ENCODE measurements at places on chromosomes 4 and X.

- no peak for DNase-seq
Observed at GRCh38 chr4:52711272-52711671, 40.0 kb downstream of the ERVMER34-1 start.

DNA sequence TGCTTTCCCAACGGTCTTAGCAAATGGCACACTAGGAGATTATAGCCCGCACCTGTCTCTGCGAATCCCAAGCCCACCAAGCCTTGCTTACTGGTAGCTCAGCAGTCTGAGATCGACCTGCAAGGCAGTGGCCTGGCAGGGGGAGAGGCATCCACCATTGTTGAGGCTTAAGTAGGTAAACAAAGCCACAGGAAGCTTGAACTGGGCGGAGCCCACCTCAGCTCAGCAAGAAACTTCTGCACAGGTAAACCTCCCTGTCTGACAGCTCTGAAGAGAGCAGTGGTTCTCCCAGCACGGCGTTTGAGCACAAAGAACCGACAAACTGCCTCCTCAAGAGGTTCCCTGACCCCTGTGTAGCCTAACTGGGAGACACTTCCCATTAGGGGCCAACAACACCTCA is 42.8 kb downstream of the BRWD3 start:
- DNase-seq: no peak

- DNase-seq: no peak
Observed at GRCh38 chr4:102792361-102792936, 31.7 kb upstream of the MANBA start.

DNA sequence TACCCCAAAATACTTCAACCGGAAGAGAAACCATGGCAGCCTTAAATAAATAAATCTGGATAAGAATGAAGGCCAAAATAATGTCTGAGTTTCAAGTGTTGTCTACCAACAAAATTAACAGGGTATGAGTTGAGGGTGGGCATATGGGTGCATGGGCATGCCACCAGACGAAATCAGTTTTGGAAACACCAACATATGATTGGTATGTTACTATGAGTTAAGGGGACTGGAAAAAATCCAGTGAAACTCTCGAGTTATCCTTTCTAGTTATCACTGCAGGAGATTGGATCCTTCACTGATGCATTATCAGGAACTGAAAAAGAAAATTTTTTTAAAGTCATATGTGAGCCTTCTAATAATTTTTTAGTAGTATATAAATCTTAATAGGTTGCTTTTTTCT is 32.4 kb downstream of the NOCT start:
- DNase-seq: no peak

DNA sequence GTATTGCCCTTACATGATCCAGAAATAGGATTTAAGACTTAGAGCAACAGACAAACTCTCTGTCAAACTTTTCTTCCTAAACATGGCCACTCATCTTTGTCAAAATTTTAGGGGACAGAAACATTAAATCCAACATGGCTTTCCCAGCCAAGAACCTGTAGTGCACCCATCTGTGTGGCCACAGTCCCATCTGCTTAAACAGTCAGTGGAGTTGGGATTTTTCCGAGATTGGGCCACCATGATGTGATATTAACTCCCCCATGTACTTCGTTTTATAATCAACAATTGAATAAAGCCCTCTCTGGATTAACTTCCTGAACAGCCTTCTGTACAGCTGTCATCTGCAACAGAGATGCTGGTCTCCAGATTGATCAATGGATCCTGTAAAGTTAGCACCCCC is 28.9 kb downstream of the TMEM144 start:
- no peak for DNase-seq

DNA sequence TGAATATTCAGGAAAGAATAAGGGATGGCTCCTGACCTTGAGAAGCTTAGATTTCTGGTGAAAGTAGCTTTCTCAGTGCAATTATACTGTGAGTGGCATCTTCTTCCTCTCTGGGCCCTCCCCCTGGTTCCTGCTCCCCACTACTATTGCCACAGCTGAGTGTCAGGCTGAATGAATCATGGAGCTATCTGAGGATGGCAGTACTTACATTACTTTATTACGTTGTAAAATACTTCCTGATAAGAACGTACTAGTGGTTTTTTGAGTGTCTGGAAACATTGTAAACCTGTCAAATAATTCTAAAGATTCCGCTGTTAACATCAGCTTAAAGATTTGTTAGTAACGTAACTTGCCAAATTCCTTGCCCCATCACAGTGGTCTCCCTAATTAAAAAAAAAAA is 36.2 kb downstream of the ARHGAP10 start:
- DNase-seq: peak; percentile 69

- no peak for DNase-seq
Observed at GRCh38 chr4:79607979-79608378, 200.0 kb upstream of the GK2 start.

DNA sequence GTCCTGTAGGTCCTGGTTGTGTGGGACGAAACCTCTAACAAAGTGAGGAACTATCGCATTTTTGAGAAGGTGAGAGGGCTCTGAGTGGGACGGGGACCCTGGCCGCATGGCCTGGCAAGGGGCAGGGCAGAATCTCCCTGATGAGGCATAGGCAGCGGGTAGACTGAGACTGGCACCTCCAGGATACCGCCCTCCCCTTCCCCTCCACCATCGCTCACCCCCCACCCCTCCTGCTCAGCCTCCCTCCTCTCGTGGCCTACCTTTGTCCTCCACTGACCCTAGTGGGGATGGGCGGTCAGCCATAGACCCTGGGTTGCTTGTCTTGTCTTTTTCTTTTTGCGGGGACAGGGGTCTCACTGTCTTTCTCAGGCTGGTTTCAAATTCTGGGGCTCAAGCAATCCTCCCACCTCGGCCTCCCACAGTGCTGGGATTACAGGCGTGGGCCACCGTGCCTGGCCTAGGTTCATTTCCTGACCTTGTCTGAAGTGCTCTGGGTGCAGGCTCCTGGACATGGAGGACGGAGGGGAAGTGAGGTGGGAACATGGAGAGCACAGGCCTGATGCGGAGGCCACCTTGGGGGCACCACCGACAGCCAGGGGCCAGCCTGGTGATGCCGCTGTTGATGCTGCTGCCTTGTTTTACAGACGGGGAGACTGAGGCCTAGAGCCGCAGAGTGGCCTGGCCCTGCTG is 10.5 kb upstream of the ADD1 start:
- no peak for DNase-seq

GRCh38 chr4:81405900-81406401 is 65.8 kb downstream of the RASGEF1B start:
- peak; percentile 80 for DNase-seq

GRCh38 chr4:8293131-8293975 is 23.8 kb downstream of the HTRA3 start:
- DNase-seq: no peak

DNA sequence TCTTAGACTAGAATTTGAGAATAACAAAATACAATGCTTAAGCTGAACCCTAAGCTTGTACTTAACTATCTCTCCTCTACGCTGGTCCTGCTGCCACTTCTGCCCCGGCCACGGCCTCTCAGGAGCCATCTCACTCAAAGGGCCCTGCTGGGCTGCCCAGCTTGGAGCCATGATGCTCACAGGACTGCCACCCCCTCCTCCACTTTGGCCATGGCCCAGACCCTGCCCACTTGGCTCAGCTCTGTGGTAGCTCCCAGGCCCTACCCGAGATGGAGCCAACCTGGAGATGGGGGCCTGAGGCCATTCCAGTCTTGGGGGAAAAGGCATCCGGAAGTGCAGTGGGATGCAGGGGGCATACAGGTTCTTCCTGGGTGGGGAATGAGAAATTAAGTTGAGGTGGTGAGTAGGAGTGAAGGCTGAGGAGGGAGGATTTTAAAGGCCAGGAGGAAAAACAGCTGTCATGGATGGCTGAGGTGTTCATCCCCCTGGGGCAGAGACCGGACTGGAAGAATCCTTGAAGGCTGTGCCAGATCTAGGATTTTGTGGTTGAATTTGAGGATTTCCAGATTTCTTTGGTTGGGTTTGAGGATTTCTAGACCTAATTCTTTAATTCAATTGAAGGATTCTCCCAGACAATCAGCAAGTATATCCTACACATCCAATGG is 824 bp downstream of the SASH3 start:
- DNase-seq: no peak

DNA sequence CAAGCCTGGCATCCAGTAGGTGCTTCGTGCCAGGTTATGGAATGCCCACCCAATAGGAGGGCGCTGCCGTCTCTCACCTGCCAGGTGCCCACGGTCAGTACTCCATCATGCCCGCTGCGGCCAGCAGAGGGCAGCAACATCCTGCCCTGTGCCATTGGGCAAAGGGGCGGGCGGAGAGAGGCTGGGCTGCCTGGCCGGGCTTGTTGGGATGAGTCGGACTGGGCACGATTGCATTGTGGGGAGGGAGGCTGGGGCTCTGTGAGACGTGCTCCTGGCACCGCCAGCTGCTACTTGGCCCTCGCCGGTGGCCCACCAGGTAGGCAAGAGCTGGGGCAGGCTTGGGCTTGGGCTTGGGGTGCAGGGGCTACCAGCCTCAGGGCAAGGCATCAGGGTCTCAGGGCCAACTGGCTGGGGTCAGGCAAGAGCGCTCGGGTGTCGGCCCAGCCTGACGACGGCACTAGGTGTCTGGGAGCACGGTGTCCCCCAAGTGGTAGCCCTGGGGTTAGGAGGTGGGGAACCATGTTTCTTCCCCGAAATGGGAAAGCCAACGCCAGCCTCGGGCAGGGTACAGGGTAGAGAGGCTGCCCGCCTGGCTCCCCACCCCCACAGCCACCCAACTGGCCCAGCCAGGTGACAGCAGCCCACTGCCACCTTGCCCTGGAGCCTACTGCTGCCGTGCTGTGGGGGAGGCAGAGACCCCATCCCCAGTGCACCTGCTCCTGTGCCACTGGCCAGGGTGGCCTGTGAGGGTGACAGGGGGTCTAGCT is at the start of gene PLXNB3:
PLXNB3 (plus strand) TSS at position 261 of the 767 bp plus-strand sequence. CDS start 1,287 bp downstream, outside the sequence.
- peak; percentile 62 for DNase-seq

DNA sequence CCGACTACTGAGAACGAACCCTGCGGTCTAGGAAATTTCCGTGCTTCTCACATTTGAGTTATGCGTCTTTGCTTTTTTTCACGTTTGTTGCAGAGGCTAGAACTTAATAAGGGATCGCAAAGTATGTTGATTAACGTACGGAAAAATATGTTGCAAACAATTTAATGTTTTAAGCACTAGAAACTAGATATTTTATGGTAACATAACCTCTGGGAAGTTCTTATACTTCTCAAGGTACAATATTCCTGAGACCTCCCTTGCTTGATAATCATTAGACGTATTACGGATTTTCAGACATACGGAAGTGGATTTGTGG is 639 bp upstream of the PRDM5 start:
- DNase-seq: no peak

DNA sequence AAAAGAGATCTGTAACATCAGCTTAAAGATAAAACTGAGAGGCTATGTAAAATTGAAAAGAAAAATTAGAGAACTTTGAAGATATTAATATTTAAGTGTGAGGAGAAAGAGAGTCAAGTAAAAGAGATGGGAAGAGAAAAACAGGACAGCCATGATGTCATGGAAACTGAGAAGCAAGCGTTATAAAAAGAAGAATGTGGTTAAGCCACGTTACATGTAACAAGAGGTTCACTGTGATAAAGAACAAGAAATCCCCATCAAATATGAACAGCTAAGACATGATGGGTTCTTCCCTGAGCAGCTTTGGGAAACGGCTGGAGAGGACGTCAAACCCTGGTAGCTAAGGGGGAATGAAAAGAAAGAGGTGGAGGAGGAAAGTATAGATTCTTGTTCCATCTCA is 1269.3 kb upstream of the TENM3 start:
- no peak for DNase-seq

GRCh38 chr4:117156806-117157205 is 71.4 kb upstream of the TRAM1L1 start:
- no peak for DNase-seq

DNA sequence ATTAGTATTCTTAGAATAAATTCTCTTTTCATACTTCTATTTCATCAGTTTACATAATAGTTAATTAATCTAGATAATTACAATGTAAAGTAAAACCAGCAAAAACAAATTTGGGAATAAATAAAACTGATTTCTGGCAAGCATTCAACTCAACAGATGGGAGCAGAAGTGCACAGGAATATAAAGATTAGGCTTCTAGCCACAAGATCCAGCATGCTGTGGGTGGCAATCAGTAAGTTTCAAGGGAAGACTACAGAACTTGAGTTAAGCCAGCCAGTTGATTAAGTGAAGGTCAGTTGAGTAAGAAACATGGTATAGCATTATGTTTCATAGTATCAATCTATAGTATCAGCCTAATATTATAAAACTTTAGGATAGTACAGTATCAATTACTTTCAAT is 324.2 kb upstream of the AADAT start:
- DNase-seq: no peak

DNA sequence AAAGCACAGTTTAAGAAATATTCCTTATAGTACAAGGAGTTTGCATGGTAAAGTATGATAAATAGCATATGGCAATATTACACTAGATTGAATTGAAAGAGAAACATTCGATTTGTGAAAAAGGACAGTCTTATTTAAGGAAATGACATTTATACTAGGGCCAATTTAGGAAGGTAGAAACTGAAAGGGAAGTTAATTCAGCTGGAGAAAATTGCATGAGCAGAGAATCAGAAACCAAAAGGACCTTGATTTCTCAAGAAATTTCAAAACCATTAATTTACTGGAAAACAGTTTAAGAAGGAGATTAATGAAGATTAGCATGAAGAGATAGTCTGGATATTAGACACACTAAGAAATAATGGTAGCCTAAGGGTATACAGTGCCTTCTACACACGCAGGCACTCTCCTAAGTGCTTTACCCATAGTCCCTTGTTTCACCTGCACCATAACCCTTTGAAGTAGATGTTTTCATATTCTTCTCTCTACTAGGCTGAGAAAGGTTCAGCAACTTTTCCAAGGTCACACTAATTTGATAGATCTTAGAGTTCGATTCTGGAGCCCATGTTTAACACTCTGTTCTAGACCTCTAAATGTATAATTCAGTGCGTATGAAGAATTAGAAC is 259.1 kb upstream of the SLIT2 start:
- DNase-seq: no peak

- peak; percentile 89 for DNase-seq
Observed at GRCh38 chr4:139018971-139019758, 3.6 kb downstream of the NOCT start.

GRCh38 chr4:39044364-39044955 is 12.3 kb upstream of the TMEM156 start:
- peak; percentile 77 for DNase-seq

DNA sequence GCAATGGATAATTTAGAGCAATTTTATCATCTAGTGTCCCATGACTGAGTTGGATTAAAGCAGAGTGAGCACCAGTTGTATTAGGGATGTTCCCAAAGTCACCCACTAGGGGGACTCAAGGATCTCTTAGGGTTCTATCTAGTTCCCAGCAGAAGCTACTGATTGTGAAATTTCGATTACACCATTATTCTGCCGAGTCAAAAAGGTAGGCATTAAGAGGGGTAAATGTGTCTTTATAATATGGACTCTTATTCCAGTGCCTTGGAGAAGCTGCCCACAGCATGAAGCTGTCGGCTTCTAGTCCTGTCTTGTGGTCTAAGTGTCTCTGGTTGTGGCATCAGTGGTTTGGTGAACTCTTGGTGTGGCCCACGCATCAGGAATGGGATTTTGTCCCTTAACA is 53.3 kb downstream of the RGS12 start:
- peak; percentile 85 for DNase-seq

GRCh38 chr4:907691-908425 is 24.3 kb downstream of the GAK start:
- no peak for DNase-seq

- DNase-seq: no peak
Observed at GRCh38 chrX:153530411-153531129, 13.1 kb downstream of the ATP2B3 start.

All from fibroblast of mammary gland (primary cell).